ENCODE measurements at places on chromosomes 6 and 20.
A peak's percentile ranks its signal among the peaks of the same experiment; 100 is the strongest.

GRCh38 chr6:168125429-168126001 is 46.5 kb upstream of the FRMD1 start:
- DNase-seq: no peak

GRCh38 chr6:150895928-150896632 is 30.6 kb downstream of the MTHFD1L start:
- DNase-seq: no peak

GRCh38 chr20:11492386-11492785 is 425.3 kb upstream of the BTBD3 start:
- DNase-seq: no peak

DNA sequence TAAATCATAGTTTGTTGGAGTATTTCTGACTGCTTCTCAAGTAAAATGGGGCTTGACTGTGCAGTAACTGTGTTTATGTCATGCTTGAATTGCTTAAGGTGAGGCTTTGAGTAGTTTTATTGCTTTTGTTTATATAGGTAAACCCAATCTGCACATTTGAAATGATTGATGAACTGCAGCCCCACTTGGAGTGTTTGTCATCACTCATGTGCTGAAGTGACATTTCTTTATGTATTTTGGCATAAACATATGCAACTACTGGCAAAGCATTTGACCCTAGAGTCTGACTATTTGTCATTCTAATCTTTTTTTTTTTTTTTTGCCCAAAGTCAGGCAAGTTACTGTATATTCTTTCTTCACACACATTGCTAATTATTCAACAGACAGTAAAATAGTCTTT is 491.4 kb upstream of the POU3F2 start:
- DNase-seq: peak; percentile 64

DNA sequence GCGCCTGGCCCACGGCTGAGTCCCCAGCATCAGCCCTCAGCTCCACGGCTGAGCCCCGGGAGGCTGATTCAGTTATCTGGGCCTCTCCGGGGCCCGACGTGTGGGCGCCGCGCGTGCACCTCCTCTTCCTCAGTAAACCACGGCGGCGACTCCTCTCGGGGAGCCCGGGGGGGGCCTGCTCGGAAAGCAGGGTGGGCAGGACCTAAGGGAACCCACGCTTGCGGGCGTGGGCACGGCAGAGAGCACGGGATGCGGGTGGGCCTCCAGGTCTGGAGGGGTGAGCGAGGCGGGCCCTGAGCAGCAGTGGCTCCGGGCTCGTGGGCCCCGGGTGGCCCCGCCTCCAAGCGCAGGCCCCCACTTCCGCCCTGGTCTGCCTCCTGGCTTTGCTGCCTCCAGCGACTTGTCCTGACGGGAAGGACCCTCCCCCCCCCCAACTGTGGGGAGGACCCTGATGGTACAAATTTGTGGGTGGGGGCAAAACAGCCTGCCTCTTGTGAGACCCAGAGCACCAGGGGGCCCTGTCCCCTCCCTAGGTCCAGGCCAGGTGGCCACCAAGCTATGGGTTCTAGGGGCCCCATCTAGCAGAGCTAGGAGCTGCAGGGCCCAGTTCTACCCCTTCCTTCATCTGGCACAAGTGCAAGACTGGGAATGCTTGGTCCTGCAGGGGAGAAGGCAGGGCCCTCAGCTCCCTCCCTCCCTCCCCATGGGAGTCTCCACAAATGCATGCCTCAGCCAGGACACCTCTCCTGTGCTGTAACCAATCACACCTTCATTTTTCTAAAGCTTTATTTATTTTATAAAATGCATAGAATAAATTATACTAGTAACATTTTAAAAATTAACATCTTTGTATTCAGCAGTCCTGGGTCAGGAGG is 16.9 kb downstream of the UCKL1 start:
- no peak for DNase-seq

GRCh38 chr6:148657048-148657447 is 89.8 kb upstream of the UST start:
- DNase-seq: no peak

DNA sequence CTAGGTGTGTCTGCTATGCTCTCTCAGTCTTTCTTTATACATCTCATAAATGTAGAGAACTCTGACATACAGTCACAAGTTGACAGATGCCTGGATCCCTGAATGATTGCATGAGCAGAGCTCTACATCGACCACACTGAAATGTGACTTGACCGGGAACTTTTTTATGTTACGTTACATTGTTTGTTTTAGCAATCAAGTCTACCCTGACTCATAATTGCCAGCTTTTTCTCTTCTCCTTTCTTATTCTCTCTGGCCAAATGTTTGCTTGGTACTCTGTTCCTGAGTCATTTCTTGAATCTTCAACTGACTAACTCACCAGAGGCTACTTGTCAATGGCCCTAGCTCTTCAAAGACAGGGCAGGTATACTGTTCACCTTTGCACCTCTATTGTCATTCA is 213.6 kb upstream of the DTNBP1 start:
- DNase-seq: peak; percentile 14

DNA sequence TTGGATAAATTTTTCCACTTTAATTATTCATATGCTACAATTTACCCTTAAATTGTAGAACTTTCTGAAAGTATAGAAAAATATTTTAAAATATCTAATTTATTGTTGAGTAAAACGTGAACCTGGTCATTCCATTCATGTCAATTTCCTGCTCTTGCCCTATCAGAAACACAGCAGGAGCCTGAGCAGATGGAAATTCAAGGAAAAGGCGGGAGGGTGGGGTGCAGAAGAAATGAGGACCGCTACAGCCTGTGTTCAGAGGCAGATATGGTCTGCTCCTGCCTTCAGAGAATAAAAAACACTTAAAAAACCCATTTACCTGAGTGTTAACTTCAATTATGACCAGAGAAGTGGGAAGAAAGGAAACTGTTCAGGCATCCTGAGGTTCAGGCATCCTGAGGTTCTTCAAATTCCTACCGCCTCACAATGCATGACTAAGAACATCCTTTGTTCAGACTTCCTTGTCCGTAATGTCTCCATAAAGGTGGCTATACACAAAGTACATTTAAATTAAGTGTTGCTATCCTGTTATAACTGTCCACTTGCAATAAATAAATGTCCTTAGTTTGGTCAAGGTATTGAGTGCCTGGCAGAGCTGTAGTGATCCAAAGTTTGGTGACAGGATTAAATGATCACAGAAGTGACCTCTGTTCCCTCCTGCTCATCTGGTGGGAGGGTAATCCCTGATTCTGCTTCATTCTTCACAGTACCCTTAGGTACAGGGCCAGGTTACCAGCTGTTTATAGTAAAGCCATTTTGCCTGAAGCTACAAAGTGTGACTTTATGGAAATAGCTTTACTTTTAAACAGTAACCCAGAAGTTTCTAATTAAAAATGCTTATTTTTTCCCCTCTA is 109.1 kb downstream of the MAN1A1 start:
- DNase-seq: peak; percentile 2

GRCh38 chr20:53331151-53331973 is 262.3 kb downstream of the ZNF217 start:
- DNase-seq: no peak

DNA sequence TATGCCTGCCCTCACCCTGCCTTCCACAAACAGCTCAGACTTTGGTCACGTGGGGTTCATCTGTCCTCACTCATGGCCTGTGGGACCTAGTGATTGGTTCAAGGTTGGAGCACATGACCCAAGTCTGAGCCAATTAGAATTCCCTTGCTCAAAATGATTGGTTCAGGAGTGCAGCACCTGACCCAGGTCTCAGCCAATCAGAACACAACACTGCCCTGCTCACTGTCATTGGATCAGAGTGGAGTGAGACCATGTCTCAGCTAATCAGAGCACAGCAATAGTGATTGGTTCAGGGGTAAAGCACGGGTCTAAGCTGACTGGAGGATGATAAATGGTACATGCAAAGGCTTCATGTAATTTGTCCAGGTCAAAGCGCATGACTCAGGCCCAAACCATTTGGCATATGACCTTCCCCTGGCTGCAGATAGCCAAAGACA is 102.2 kb downstream of the PREX1 start:
- no peak for DNase-seq

- no peak for DNase-seq
Observed at GRCh38 chr20:37081717-37082289, 14.0 kb downstream of the RBL1 start.

DNA sequence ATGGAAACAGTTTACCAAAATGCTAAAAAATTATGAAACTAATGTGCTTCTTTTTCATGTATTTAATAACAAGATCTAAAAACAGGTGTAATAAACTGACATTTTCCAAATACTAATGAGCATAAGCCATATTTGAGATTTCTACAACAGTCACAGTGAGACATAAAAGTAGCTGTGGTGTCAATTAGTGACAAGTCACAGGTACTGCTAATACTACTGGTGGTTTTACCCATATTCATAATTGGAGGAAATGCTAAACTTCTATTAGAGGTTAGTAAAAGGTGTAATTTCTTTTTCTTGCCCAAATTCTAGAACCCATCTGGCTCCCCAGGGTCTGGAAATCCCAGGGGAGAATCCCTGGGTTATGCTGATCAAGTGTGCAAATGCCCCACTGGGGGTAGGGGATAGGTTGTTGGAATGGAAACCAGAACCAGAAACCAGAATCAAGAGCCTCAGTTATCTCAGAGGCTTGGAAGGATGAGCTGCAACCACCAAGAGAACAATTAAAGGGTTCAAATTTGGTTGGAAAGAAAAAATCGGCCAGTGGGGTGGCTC is 7.1 kb upstream of the GTF2H4 start:
- no peak for DNase-seq

- DNase-seq: no peak
Observed at GRCh38 chr6:7896465-7896987, 14.1 kb downstream of the TXNDC5 start.

Data from DMS53 (cell line).